NCI-H1930 (cell line): ENCODE measurements at places on chromosomes 16 and 17.

- no peak for DNase-seq
These were observed 88.7 kb downstream of the AXIN2 start for GRCh38 chr17:65472666-65473309.

- no peak for DNase-seq
These were observed 3.8 kb upstream of the TMEM238L start for GRCh38 chr17:10807704-10808128.

- no peak for DNase-seq
These were observed 167.7 kb downstream of the COPRS start for GRCh38 chr17:31691251-31691905.

DNA sequence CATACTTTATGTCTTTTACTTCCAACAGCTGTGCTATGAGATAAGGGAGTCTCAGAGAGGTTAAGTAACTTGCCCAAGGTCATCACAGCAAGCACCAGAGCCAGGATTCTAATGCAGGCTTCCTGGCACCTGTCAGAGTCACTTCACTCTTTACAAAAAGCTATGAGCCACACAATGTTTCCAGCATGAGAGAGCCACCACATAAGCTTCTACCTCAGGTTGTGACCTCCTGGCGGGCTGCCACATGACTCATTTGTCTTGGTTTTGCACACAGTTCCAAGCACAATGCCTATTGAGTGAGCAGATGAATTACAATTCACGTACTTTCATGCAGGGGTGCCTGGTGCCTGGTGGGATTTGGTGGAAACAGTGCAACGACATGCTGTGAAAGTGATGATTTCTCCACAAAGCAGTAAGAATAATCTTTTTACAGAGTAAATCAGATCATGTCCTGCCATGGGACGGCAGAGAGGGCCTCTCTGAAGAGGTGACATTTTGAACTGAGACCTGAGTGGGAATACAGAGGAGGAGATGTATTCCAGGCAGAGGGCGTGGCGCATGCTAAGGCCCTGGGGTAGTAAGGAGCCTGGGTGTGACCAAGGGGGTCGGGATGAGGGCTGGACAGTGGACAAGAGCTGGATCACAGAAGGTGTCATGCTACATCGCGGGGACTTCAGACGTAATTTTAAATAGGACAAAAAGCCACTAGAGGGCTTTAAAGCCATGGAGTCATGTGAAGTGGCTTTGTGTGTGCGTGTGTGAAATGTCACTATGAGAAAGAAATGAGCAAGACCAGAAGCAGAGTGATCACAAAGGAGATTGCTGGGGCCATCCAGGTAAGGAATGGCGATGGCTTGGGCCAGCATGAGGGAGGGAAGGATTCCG is 53.4 kb downstream of the CACNG3 start:
- no peak for DNase-seq

DNA sequence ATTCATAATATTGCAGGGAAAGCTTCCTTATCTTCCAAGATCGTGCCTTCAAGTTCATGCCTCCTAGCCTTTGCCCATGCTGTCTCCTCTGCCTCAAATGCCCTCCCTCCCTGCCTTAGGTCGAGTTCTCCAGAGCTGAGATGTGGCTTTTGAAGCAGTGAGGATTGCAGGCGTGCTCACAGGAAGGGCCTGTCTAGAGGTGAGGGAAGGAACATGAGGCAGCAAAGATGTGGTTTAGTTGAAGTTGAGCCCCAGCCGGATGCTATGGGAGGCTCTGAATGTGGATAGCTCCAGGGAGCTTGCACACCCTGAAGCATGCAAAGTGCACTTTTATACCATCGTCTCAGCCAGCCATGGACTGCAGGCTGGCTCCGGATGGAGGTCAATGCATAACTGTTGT is 754.6 kb upstream of the EEF2KMT start:
- DNase-seq, result no peak

- no peak for DNase-seq
These were observed 18.7 kb upstream of the ARHGAP17 start for GRCh38 chr16:25033852-25034251.

DNA sequence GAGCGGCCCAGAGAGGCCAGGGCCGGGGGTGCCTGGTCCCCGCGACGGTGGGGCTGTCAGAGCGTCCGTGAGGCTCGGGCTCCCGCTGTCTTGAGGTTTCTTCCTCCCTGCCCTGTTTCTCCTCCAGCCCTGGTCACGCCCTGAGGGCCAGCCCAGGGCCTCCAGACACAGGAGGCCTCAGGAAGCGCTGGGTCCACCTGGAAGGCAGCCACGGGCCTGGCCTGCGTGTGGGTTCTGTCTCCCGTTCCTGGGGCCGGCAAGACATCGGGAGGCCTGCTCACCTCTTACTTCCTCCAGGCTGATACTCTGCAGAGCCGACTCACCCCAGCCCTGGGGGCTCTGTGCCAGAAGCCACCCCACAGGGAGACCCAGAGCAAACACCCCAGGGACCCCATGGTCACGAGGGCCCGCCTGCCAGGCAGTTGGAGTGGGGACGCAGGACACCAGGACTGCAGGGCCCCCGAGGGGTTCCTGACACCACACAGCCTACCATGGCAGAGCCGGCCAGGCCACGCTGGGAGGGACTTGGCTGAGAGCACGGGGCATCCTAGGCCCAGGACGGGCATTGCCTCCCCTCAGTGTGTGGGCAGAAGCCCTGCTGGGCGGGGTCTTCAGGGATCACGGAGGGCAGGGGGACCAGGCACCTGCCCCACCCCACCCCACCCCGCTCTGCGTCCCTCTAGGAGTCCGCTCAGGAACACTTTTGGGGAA is 18.9 kb upstream of the CACNA1H start:
- DNase-seq, result no peak

GRCh38 chr17:76271669-76272540 is 6.8 kb downstream of the UBALD2 start:
- DNase-seq, result no peak

DNA sequence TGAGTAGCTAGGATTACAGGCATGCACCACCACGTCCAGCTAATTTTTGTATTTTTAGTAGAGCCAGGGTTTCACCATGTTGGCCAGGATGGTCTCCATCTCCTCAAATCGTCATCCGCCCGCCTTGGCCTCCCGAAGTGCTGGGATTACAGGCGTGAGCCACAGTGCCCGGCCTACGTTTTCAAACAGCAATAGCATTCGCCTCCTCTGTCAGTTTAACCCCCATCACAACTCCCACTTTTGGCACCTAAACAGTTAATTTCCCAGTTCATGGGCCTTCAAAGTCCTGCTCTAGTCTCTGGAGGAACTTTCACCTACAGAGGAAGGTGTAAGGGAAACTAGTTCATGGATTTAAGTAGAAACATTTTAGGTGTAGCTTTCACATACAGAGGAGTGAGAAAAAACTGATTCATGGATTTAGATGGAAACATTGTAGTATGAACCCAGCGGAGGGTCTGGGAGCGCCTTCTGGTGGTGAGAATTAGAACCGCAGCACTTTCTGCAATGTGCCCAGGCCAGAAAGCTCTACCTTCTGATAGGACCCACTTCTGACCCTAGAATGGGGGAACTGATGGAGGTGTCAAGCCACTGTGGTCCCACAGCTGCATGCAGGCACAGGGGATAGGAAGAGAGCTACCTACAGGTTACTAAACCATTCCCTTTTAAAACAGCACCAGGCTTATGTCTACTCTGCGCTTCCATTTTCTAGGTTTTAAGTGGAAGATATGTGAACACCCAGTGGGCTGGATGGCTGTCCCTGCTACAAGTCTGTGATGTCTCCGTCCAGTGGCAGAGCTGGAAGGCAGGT is 12.0 kb upstream of the MEOX1 start:
- DNase-seq, result peak; percentile 13

DNA sequence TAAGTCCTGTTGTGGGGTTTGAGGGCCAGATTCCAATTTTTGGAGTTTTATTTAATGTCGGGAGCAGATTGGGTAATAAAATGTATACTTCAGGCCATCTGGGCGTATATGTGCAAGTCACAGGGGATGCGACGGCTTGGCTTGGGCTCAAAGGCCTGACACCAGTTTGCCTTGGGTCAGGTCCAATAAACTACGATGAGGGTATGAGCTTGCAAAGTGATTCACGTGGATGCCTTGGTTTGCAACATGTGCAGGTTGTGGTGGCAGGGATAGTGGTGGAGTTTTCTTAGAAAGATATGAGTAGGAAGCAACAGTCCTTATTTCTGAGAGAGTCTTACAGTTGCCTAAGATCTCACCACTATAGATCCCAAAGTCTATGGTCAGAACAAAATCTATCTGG is 157.0 kb upstream of the CDH11 start:
- DNase-seq, result no peak

DNA sequence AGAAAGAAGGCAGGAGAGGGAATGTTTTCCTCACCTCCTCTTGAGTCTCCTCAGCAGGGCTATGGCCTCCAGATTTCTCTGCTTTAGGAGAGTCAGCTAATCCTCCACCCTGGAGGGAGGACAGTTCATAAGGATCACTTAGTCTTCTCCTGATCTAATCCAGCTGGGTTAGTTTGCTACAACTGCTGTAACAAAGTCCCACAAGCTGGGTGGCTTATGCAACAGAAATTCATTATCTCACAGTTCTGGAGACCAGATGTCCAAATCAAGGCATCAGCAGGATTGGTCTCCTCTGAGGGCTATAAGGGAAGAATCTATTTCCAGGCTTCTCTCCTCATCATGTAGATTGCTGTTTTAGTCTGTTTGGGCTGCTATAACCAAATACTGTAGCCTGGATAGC is 40.6 kb upstream of the XYLT1 start:
- DNase-seq, result no peak

DNA sequence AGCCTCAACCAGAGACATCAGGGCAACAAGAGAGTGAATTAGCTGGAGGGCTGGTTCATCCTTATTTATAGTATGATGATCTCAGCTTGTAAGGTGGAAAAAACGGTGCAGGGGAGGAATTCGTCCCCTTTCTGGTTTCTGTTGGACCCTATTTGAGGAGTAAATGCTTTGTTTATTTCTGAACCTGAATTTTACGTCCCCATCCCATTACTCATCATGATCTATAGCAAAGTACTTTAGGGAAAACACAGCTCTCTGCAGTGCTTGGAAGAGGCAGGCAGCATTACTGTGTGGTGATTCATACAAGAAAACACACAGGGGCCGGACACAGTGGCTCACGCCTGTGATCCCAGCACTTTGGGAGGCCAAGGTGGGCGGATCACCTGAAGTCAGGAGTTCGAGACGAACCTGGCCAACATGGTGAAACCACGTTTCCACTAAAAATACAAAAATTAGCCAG is 8.0 kb upstream of the VAT1L start:
- DNase-seq, result no peak
